IMR-90 (cell line): ENCODE measurements at places on chromosomes 2 and 18. TPM values are rescaled to one million over a fixed set of nuclear protein-coding genes. Genes with fewer than 3 reads are reported as not detected.
A peak's percentile ranks its signal among the peaks of the same experiment; 100 is the strongest.

- DNase-seq, result no peak
Observed at GRCh38 chr2:152813351-152813750, 94.9 kb downstream of the ARL6IP6 start.

GRCh38 chr2:241701399-241702154, at the start of gene ING5:
ING5 (plus strand) TSS chr2:241702039; CDS start chr2:241702066, 27 bp downstream.
- peak; percentile 87 for DNase-seq

- DNase-seq, result peak; percentile 17
Observed at GRCh38 chr2:215361876-215362561, 50.2 kb downstream of the ATIC start.

GRCh38 chr18:12885500-12885899, 1.5 kb upstream of the PTPN2 start:
- no peak for DNase-seq

- no peak for DNase-seq
Observed at GRCh38 chr2:202638721-202639120, 4.0 kb downstream of the FAM117B start.

DNA sequence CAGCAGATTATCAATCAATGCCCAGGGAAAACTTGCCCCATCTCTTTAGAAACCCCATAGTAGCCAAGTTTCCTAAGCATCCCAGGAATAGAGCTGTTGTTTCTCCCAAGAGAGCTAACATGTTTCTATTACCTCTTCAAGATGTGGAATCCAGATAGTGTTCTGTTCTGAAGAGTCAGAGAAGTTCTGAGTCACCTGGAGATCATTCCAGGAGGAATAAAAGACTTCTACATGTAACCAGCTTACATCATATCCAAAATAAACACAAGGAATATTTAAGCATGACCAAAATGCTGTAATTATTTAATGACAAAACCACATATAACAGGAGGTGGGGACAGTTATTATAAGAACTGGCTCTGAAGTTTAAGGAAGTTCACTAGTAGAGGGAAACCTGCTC, 51.0 kb upstream of the GORASP2 start:
- DNase-seq, result peak; percentile 39

DNA sequence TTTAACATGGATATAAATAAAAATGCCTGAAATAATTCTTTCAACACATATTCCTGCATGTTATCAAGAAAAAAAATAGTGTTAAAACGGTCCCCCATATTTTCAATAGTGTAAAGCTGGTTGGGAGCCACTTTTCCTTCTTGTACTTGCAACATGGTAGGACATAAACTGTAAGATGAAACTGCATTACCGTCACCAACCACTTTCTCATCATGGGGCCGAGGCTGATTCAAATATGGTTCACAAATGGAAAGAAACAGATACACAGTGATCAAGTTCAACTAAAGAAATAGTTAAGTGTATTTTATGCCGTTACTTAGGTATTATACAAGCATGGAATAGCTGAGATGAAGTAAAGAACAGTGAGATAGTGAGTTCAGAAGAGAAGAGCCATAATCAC, 360.7 kb downstream of the ZEB2 start:
- no peak for DNase-seq

DNA sequence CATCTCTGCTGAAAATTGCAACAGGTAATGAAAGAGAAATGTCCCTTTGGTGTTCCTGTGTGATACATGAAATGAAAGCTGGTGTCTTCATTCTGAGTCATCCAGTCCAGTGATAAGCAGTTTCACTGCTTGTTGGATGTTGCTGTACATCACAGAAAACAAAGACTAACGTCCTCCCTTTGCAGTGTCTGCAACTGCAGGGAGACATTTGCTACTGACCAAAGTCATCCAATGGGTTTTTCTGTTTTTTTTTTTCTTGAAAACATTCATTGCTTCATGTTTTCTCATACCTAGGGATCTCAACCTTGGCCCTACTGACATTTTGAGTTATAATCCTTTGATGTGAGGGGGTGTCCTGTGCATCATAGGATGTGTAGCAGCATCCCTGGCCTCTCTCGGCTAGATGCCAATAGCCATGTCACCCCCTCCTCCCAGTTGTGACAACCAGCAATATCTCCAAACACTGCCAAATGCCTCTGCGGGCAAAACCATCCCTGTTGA, 63.6 kb upstream of the FZD5 start:
- DNase-seq, result peak; percentile 24

GRCh38 chr2:34985474-34985873, 1370.1 kb upstream of the CRIM1 start:
- DNase-seq, result no peak

- DNase-seq, result peak; percentile 40
Observed at GRCh38 chr2:53784436-53784835, 2.3 kb downstream of the ASB3 start.

DNA sequence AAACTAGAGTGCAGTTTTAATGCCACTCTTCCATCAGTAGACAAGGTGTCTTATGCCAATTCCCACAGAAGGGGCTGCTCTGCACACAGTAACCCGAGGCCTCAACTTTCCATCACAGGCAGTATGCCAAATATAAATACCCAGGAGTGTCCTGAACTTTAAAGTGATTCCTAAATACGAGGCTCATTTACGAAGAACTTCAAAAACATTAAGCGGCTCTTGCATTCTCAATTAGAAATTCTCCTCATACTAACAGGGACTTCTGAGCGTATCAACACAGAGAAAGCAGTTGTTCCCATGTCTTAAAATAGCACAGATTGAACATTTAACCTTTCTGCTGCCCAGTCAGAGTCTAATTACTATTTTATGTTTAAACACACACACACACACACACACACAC, 638.6 kb downstream of the ERBB4 start:
- DNase-seq, result no peak

DNA sequence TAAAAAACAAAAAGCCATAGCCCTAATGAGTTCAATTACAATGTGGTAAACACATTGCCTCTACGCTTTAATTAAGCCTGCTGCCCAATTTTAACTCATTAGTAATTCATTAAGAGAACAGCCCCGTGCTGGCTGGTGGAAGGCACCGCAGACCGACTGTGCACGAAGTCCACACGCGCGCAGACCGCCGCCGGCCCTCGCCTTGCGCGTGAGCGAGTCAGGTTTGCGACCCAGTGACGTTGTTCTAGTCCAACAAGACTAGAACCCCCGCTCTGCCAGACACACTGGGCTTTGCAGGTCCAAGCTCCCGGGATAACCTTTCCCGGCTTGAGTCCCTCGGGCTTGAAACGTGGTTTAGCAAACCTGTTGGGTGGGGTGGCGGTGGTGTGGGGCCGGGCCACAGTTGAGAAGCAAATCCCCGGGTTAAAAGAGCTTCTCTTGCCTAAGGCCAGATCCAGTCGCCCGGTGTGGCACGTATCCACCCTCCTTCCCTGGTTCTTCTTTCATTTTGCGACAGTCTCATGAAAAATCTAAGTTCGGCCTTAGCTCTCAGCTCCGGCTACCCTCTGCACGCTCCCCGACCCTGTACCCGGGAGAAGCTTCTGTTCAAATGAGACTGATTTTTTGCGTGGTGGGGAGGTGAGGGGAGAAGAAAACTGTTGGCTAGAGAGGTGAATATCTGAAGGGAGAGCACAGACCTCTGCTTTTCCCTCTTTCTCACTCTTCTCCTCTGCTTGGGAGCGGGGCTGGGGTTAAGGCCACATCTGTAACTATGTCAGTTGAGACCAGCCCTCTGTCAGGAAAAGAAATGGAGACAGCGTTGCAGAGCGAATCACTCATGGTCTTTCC, 11.1 kb upstream of the SKOR2 start:
- DNase-seq, result no peak

GRCh38 chr2:11963966-11964365, 217.5 kb downstream of the LPIN1 start:
- no peak for DNase-seq

- peak; percentile 88 for DNase-seq
Observed at GRCh38 chr2:119248311-119248710, 24.7 kb downstream of the STEAP3 start.

- no peak for DNase-seq
Observed at GRCh38 chr18:24862201-24862816, 401.9 kb downstream of the HRH4 start.

GRCh38 chr2:179525340-179525739, 260.7 kb upstream of the SESTD1 start:
- DNase-seq, result no peak

GRCh38 chr2:164642946-164643555, 21.8 kb upstream of the GRB14 start:
- DNase-seq, result no peak

- DNase-seq, result peak; percentile 64
Observed at GRCh38 chr2:181788897-181789555, 102.5 kb upstream of the ITPRID2 start.

DNA sequence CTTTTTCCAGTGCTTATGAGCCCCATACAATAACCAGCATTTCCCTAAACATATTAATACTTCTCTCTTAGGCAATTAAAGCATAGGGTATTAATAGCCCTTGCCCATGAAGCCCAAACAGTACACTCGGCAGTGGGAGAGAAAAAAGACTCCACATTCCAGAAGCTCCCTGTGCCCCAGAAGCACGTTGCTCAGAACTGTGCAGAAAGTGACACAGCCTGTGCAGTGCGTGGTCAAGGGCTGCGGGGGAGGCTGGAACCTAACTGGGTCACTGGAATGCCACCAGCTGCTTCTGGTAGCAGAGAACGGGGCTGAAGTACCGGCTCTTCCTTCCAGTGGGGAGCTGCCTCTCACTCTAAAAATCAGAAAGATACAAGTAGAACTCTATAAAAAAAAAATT, 32.7 kb downstream of the EIPR1 start:
- DNase-seq, result no peak

- no peak for DNase-seq
Observed at GRCh38 chr2:204251998-204252376, 293.3 kb upstream of the PARD3B start.

- DNase-seq, result peak; percentile 87
Observed at GRCh38 chr2:191582355-191582754, 95.6 kb upstream of the NABP1 start.

DNA sequence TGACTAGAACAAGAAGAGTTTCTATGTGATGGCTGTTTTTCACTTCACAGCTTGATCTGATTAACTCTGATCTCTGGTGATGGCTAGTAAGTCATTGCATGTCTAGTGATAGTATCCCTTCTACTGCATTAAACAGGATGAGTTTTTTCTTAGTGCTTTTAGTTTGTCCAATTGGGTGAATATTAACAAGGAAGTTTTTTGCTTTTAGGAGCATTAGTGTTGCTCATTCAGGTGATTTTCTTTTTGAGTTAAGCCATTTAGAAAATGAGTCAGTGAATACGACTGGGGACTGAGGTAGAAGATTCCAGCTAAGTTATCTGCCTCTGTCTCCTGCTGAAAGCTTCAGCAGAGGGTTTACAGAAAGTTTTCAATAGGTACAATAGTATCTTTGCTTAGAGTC, 306.7 kb downstream of the PIK3C3 start:
- DNase-seq, result no peak

DNA sequence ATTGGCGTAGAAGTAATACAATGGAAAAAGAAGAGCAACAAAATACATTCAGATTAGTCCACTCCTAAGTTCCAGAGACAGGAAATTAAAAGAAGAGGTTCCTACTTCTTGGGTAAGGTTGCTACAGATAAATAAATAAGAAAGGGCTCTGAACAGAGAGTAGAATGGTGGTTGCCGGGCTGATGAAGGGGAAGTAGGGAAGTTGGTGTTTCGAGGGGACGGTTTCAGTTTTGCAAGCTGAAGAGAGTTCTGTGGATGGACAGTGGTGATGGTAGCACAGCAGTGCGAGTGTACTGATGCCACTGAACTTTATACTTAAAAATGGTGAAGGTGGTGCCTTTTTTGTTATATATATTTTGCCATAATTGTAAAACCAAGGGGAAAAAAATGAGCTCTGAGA, 48.2 kb downstream of the CABYR start:
- DNase-seq, result no peak

- no peak for DNase-seq
Observed at GRCh38 chr2:240687045-240687740, 4.5 kb upstream of the AQP12A start.

DNA sequence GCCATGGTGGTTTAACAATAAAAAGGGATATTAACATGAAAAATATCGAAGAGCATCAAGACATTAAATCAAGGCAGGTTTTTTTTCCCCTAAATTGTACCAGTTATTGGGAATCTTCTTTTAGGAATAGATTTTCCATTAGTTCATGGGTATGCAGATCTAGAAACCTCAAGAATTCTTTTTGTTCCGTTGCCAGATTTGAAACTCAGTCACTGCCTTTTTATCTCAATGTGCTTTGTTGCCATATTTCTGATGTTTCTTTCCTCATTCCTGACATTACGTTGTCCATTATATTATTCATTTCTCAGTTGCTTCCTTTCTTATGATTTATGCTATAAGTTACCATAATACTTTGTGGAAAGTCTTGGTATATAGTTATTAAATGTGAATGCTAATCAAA, 162.2 kb downstream of the CD226 start:
- DNase-seq, result peak; percentile 25

GRCh38 chr2:15890936-15891905, 49.1 kb upstream of the MYCN start:
- DNase-seq, result no peak

- DNase-seq, result peak; percentile 87
Observed at GRCh38 chr18:11955239-11956029, 25.9 kb upstream of the IMPA2 start.

DNA sequence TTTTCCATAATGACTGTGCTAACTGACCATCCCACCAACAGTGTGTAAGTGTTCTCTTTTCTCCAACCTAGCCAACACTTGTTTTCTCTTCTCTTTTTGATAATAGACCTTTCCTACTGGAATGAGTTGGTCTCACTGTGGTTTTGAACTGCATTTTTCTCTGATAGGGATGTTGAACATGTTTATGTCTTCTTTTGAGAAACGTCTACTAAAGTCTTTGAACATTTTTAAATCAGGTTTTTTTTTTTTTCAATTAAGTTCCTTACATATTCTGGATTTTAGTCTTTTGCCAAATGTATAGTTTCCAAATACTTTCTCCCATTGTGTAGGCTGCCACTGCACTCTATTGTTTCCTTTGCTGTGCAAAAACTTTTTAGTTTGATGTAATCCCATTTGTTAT, 405.5 kb upstream of the FIGN start:
- no peak for DNase-seq

Gene SLC4A5
- polyA plus RNA-seq, result 0.20 and 0.22 TPM in 2 replicates

Gene DSG2
- 1.4 and 1.8 TPM in 2 replicates for polyA plus RNA-seq

Gene SERPINB10
- not detected in 2 replicates for polyA plus RNA-seq

Gene CXCR1
- polyA plus RNA-seq, result not detected in 2 replicates

Gene C1QL2
- not detected in 2 replicates for polyA plus RNA-seq

Gene LGALSL
- polyA plus RNA-seq, result 0.86 and 1.1 TPM in 2 replicates

Gene RSAD2
- not detected in 2 replicates for polyA plus RNA-seq

Gene CCDC85A
- 1.1 and 1.5 TPM in 2 replicates for polyA plus RNA-seq

Gene SRD5A2
- not detected in 2 replicates for polyA plus RNA-seq

Gene TMEM37
- polyA plus RNA-seq, result 0.30 and 0.39 TPM in 2 replicates

Gene ZNF24
- 5.6 and 7.6 TPM in 2 replicates for polyA plus RNA-seq

Gene GTF2A1L
- polyA plus RNA-seq, result not detected in 2 replicates

Gene KCNS3
- 2.0 and 2.9 TPM in 2 replicates for polyA plus RNA-seq

Gene MAP4K4
- 80.8 and 89.4 TPM in 2 replicates for polyA plus RNA-seq

Gene ALLC
- not detected in 2 replicates for polyA plus RNA-seq

Gene UCN
- 0.22 and 0.30 TPM in 2 replicates for polyA plus RNA-seq

Gene ABCG8
- polyA plus RNA-seq, result not detected in 2 replicates
